ENCODE measurements at places on chromosomes 6 and 20.

- DNase-seq, result no peak
Observed at GRCh38 chr20:18698735-18699380, 111.0 kb downstream of the DTD1 start.

GRCh38 chr6:44590471-44590870 is 203.0 kb downstream of the CDC5L start:
- DNase-seq, result no peak

- DNase-seq, result no peak
Observed at GRCh38 chr6:46648869-46649492, 3.6 kb downstream of the CYP39A1 start.

DNA sequence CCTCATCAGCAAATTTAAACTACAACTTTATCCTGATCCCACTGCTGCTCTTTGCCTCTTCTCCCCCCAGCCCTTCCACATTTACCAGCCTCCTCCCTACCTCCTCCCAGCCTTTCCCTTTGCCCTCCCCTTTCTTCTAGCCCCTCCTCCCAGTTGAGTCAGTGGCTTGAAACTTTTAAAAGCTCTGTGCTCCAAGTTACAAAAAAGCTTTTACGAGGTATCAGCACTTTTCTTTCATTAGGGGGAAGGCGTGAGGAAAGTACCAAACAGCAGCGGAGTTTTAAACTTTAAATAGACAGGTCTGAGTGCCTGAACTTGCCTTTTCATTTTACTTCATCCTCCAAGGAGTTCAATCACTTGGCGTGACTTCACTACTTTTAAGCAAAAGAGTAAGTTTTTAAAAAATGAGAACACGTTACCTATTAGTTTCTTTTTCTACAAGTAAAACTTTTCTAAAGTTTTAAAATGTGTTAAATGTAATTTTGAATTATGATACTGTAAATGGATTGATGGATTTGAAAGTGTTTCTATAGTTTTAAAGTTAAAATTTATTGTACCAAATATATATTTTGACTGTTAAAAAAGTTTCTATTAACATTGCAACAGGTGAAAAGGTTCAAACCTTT is at the start of gene GJA1:
Gene GJA1, plus strand, starts transcription at position 203 of the 626 bp plus-strand sequence. CDS start 11,202 bp downstream, outside the sequence.
- DNase-seq, result no peak

DNA sequence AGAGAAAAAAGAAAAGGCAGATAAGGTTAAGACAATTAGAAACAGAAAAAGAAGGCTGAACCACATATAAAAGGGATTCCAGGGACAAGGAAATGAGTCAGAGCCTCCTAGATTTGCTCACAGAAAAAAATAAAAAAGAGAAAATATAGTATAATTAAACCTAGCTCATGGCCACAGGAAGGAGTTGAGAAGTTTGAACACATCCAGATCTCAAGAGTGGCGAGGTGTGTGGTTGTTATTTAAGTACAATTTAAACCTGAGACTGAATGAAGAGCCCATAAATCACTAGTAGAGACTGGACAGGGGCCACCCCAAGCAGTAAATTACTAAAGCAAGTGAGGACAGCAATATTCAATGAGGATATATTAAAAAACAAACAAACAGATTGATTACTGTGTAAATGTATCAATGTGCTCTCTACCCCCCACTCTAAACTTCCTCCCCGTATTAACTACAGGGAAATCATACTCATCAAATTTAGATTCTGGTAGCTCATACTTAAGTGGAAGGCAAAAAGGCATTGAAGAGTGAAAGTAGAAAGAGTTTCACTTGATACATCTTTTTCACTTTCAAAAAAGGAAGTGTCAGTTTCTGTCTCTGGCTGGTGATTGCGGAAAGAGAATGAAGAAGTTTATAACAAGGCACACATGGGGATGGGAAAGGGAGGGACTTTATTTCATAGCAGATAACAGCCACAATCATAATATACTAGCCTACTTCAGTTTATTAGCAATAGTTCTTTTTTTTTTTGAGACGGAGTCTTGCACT is 49.3 kb upstream of the SCAF8 start:
- peak; percentile 6 for DNase-seq

- no peak for DNase-seq
Observed at GRCh38 chr6:154230910-154231595, 125.5 kb downstream of the IPCEF1 start.

GRCh38 chr20:9051508-9051907 is 17.4 kb upstream of the PLCB4 start:
- no peak for DNase-seq

DNA sequence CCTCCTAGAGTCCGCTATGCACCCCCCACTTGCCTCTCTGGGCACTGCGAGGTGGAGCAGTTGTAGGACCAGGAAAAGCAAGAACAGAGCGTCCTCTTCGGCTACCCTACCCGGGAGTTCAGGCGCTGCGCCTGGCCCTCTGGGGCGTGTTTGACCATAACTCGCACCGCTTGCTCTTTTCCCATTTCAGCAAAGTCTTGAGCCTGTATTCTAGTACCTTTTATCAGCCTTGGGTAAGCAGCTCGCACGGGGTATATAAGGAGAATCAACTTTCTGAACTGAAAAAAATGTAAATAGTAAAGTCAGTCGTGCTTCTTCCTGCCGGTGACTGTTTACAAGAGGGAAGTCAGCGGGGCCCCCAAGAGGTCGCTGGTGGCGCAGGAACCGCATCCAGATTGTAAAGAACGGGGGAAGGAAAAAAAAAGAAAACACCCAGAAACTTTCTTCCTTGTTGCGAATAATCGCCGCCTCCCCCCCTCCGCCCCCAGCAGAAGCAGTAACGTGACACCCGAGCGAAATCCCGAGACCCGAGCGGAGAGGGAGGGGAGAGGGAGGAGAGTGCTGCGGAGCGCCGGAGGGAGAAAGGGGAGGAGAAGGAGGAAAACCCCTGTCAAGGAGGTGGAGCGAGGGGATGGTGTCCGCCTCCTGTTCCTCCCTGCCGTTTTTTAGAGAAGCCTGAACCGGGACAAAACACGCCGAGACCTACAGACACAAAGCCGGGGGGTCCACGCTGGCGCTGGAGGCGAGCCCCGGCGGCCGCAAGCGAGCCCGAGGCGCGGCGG is at the start of gene UST:
Gene UST, plus strand, starts transcription at position 668 of the 782 bp plus-strand sequence. CDS start 401 bp downstream, outside the sequence.
- peak; percentile 69 for DNase-seq

GRCh38 chr6:30688569-30688968 is 2.1 kb upstream of the PPP1R18 start:
- DNase-seq, result no peak

- DNase-seq, result peak; percentile 84
Observed at GRCh38 chr6:42782689-42783176, 881 bp downstream of the BICRAL start.

DNA sequence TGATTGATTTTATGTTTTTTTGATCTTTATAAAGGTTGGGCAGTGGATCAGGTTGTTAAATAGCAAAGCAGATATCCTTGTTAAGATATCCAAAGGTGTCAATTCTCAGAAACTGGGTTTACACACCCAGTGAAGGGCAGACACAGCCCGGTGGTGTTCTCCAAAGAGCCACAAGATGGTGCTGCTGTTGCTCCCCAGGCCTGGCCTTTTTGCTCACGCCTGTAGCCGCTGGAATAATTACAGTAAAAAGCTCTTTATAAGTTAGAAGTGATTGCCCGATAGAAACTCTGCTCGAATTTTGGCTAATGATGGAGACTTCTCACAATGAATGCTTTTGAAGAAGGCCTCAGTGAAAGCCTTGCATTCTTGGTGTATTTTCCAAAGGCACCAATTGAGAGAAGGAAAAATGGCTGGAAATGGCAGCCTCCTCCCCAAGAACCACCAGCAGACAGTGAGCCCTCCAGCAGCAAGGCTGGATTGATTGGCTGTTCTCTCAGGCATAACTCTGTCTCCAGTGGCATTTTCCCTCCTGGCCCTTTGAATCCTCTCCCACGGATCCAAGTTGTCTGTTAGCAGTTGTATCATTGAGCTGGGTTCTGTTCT is 120.5 kb upstream of the CHD6 start:
- DNase-seq, result peak; percentile 20

DNA sequence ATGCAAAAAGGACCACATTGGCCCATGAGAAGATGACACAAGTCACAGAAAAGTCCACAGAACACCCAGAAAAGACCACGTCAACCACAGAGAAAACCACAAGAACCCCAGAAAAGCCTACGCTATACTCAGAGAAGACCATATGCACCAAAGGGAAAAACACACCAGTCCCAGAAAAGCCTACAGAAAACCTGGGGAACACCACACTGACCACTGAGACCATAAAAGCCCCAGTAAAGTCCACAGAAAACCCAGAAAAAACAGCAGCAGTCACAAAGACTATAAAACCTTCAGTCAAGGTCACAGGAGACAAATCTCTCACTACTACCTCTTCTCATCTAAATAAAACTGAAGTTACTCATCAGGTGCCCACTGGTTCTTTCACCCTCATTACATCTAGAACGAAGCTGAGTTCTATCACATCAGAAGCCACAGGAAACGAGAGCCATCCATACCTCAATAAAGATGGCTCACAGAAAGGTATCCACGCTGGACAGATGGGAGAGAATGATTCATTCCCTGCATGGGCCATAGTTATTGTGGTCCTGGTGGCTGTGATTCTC is 11.2 kb downstream of the MUCL3 start:
- DNase-seq, result no peak

GRCh38 chr6:146127447-146128215 is 98.8 kb downstream of the GRM1 start:
- DNase-seq, result no peak

GRCh38 chr6:79783670-79784394 is 152.7 kb downstream of the SH3BGRL2 start:
- no peak for DNase-seq

- DNase-seq, result no peak
Observed at GRCh38 chr20:24950836-24951525, 1.9 kb downstream of the CST7 start.

DNA sequence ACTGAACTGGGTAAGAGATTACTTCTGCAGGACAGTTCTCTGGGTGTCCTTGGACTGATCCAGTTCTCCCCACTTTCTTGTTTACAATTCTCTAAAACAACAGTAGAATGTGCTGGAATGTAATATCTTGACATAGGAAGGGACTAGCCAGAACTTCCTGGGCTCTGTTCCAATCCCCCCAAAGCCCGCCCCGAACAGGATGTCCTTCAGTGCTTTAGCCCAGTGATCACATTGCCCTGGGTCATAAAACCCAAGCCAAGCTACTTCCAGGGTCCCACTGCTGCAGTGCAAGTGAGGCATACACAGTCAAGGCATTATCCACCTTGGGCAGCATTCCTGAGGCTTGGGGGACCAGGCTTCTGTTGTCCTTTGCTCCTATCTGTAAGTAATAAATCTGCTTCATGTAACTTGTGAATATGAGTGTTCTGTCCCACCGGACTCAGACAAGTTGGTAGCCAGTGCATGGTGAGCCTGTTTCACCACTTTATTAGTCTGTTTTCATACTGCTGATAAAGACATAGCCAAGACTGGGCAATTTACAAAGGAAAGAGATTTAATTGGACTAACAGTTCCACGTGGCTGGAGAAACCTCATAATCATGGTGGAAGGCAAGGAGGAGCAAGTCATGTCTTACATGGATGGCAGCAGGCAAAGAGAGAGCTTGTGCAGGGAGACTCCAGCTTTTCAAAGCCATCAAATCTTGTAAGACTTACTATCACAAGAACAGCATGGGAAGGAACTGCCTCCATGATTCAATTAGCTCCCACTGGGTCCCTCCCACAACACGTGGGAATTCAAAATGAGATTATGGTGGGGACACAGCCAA is 23.5 kb downstream of the FITM2 start:
- no peak for DNase-seq

DNA sequence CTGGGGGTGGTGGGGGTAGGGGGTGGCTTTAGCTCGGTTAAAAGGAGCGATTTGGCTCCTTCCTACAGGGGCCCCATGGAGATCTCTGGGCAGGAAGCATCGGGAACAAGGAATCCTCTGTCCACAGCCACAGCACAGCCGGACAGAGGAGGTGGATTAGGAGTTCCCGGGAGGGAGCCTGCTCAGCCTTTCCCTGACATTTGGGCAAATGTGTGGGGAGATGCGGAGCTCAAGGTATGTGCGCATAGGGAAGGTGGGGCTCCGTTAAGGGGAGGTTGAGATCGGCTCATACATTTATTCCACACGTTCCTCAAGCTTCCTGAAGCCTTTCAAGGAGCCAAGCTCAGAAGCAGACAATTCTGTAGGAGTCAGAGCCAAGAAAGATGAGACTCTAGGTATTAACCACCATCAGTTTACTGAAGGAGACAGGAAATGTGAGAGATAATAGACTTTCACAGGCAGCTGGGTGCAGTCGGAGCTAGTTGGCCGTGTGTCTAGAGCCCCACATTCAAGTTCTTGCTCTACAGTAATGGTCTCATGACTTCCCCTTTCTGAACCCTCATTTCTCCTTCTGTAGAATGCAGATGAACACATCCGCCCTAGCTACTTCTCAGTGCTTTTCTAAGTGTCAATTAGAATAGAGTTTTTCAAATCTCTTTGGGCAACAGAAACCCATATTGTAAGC is 40.8 kb upstream of the EPB41L1 start:
- no peak for DNase-seq
